ENCODE measurements at places on chromosomes 11 and 22. TPM values are rescaled to one million over a fixed set of nuclear protein-coding genes. Genes with fewer than 3 reads are reported as not detected.

DNA sequence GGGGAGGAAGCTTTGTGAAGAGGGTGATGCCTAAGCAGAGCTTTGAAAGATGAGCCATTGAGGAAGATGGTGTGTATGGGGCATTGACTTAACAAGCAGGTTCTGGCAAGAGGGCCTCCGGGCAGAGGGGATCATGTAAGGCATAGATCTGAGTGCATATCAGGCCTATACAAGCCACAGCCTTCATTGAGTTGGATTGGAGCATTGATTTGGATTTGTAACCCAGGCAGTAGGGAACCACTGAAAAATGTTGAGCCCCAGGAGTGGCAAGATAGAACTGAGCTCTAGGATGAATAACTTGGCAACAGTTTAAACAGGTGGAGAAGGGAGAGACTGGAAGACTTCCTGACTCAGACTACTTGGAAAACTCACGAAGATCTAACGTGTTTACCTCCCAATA lies 21.4 kb downstream of the PANX1 start:
- DNase-seq, result no peak

The KRTAP5-11 gene
- total RNA-seq, result not detected

DNA sequence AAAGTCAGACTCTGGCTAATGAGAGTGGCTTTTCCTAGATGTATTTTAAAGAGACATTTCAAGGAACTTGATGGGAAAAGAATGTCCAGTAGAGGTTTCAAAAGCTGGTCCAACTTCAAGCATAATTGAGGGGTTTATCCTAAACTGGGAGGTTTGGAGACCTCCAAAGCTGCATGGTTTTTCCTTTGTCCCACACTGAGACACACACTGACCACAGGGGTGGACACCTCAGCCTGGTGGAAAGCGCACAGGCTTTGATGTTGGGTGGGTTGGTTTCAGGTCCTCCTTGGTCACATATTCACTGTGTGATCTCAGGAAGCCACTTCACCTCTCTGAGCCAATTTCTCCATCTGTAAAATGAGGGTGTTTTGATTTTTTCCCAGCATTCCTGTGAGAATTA lies 4.0 kb downstream of the SPON1 start:
- DNase-seq, result no peak

GRCh38 chr22:40679964-40680818 lies 907 bp downstream of the MCHR1 start:
- no peak for DNase-seq

Data from uterus (tissue), 4 donors.